ENCODE measurements at places on chromosomes 13 and 19.

GRCh38 chr13:22014469-22014868, 343.6 kb downstream of the FGF9 start:
- H3K4me1 ChIP-seq = peaks cover 3% of the 10 kb centered on the region
- no peaks in the 10 kb centered on the region for H3K27me3 ChIP-seq
- peak overlapping the region; percentile 64 for H3K27ac ChIP-seq
- peak; percentile 97 for DNase-seq
- no peaks in the 10 kb centered on the region for H3K36me3 ChIP-seq

GRCh38 chr19:42111384-42111783, 20.9 kb downstream of the POU2F2 start:
- DNase-seq = no peak
- no peak overlapping the region for H3K4me3 ChIP-seq
- H3K27ac ChIP-seq = no peak overlapping the region
- H3K27me3 ChIP-seq = no peaks in the 10 kb centered on the region

- H3K4me1 ChIP-seq = no peaks in the 10 kb centered on the region
- H3K27ac ChIP-seq = no peak overlapping the region
- H3K27me3 ChIP-seq = no peaks in the 10 kb centered on the region
- H3K36me3 ChIP-seq = no peaks in the 10 kb centered on the region
- H3K4me3 ChIP-seq = no peak overlapping the region
These were observed 373.8 kb upstream of the ARGLU1 start for GRCh38 chr13:106941779-106942178.

GRCh38 chr19:46201454-46202310, 27.9 kb upstream of the IGFL1 start:
- no peak overlapping the region for H3K27ac ChIP-seq
- no peaks in the 10 kb centered on the region for H3K27me3 ChIP-seq
- no peak overlapping the region for H3K4me3 ChIP-seq
- peak; percentile 93 for DNase-seq

DNA sequence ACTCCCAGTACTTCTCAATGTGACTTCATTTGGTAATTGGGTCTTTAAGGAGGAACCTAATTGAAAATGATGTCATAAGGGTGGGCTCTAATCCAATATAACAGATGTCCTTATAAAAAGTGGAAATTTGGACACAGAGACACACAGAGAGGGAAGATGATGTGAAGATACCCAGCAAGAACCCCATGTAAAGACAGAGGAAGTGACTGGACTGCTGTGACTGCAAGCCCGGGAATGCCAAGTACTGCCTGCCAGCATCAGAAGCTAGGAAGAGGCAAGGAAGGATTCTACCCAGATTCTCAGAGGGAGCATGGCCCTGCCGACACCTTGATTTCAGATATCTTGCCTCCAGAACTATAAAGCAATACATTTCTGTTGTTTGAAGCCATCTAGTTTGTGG, 239.3 kb downstream of the KCTD12 start:
- no peaks in the 10 kb centered on the region for H3K4me1 ChIP-seq
- no peak overlapping the region for H3K4me3 ChIP-seq
- no peak overlapping the region for H3K27ac ChIP-seq
- peak; percentile 33 for DNase-seq
